ENCODE measurements at places on chromosomes 16 and 17. TPM values are rescaled to one million over a fixed set of nuclear protein-coding genes. Genes with fewer than 3 reads are reported as not detected.

KRT32 gene
- not detected for total RNA-seq

PIRT gene
- total RNA-seq = 1.9 TPM

GRCh38 chr17:44210342-44211192 lies 8.9 kb downstream of the UBTF start:
- DNase-seq = no peak

GRCh38 chr17:45155483-45155882 lies 6.2 kb upstream of the HEXIM2 start:
- no peak for DNase-seq

DNA sequence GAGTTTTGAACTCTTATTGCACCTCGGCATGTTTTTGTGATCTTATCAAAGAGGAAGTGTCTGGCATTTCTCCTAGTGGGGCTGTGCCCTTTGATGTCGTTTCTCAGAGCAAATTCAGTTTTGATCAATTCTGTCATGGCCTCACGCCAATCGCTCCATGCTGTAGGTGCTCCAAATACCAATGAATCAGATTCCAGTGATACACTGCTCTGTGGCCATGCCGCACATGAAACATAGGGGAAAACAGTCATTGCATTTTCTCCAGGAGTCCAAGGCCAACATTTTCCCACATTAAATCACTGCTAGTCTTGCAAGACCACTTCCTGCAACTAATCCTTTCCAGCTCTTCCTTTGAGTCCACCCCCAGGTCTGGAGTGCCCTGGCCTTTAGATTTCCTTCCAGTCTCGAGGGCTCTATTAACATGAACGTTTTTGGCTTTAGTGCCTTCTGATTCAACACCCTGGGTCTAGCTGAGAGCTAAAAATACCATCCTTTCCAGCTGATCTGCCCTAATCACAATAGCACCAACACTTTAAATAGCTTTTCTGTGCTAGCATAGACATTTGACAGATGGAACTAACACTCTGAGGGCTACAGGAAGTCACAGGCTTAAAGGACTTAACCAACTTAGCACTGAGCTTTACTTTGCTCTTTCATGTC lies 18.2 kb upstream of the RASL10B start:
- no peak for DNase-seq

KRTAP3-2 gene
- not detected for total RNA-seq

- no peak for DNase-seq
Observed at GRCh38 chr16:5616841-5617240, 519.2 kb upstream of the EEF2KMT start.

GRCh38 chr16:84284154-84284722 lies 10.4 kb upstream of the WFDC1 start:
- no peak for DNase-seq

TBC1D3G gene
- not detected for total RNA-seq

CCDC78 gene
- 0.74 TPM for total RNA-seq

- DNase-seq = no peak
Observed at GRCh38 chr17:9200699-9201359, 179.5 kb downstream of the NTN1 start.

GRIN2A gene
- 0.21 TPM for total RNA-seq

DNA sequence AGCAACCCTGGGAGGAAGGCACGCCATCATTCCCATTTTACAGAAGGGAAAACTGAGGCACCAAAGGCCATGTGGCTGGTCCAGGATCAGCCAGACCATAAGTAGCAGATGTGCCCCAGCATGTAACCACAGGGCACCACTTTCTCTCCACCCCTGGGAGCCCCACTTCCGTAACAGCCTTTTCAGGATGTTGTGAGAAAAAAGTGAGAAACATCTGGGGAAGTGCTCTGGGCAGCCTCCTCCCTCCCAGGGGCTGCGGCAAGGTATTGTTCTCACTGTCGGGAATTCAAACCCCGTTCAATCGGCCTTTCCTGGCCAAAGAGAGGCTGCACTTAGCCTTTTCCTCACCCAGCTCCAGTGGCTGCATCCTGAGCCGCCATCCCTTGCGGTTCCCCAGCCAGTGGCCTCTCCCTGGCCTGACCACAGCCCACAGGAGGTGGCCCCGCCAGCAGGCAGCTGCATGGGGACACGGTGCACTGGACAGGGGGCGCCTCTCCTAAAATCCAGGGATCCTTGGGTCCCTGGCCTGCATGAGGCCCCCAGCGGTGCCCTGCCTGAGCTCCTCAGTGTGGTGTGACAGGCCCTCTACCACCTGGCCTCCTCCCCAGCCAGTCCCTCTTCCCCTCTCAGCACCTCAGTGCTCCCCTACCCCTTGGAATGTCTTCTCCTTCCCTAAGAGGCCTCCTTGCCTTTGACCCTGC lies 5.7 kb upstream of the CDH5 start:
- DNase-seq = no peak

- DNase-seq = no peak
Observed at GRCh38 chr16:85617948-85618347, 4.8 kb downstream of the GSE1 start.

- no peak for DNase-seq
Observed at GRCh38 chr16:85660843-85661739, 27.7 kb downstream of the GINS2 start.

- DNase-seq = no peak
Observed at GRCh38 chr16:68049449-68049848, 26.4 kb downstream of the DUS2 start.

DNA sequence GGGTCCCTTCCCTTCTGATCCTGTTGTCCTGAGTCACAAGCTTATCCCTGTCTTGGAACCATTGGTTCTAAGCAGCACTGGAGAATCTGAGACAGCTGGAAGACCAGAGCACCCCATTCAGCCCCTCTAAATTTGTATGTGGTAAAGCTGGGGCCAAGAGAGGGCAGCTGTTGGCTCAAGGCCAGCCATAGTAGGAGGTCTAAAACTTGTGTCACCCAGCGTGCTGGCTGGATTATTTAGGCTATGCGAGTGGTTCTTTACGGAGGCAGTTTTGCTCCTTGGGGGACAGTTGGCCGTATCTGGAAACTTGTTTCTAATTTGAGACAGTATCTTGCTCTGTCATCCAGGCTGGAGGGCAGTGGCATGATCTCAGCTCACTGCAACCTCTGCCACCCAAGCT lies 69.6 kb upstream of the GSE1 start:
- no peak for DNase-seq

DNA sequence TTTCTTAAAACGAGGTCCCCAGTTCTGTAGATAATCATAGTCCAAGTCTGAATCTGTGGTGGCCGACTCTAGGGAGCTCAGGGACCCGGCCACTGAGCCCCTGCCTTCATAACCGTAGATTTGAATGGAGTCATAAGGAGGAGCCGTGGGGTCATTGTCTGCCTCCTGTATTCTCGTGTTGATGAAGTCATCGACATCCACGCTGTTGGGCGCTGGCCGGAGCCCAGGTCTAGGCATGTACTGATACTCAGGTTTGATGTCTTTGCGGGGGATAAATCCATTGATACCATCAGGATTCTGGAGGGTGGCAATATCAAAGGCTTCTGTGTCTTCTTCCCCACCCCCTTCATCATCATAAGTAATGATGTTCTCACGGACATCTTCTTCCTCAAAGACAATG lies 174.2 kb downstream of the CDH11 start:
- no peak for DNase-seq

GRCh38 chr16:67942510-67943255 lies 1.2 kb downstream of the LCAT start:
- DNase-seq = no peak

DNA sequence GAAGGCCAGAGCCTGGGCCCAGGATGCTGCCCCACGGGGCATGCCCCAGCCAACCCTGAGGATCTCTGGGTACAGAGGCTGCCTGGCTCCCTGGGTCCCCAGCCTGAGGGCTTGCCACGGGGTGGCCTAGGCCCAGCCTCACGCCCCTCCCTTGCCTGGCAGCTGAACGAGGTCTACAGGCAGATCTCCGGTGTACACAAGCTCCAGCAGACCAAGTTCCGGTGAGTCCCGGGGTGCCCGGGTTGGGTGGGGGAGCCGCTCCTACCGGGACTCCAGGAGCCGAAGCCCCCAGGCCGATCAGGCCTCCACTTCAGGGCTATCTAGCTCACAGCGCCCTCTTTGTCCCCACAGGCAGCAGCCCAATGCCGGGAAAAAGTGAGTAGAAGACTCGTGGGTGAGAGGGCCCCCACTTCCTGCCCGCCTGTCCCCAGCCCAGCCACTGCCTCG lies 19.4 kb downstream of the ITGB4 start:
- DNase-seq = no peak

DNA sequence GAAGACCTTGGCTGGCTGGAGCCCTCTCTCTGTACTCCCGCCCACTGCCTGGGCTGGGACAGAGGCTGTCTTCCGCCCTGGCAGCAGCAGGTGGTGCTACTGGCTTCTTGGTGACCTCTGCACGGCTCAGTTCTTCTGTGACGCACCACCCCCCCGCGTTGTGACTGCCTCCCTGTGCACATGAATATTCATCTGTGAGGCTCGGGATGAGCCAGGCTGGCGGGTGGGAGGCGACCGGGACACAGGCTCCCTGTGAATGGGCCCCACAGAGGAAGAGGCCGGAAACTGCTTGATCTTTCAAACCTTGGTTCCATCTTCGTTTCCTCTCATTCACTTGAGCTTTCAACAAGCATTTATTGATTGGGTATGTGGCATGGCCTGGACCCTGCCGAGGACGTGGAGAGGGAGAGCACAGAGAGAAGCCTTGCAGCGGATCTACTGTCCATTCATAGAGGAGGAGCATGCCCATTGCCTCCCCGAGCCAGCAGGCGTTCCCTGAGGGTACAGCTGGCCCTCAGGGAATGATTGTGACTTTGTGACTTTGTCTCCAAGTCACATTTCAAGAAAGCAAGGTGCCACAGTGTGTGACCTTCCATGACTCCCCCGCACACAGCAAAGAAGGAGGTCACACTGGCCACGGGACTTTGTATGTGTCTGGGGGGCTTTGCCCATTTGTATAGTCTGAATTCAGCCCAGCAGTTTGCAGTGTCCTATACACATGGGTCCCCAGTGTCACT lies 45.0 kb downstream of the B9D1 start:
- peak; percentile 37 for DNase-seq

CCL14 gene
- 3.3 TPM for total RNA-seq

GNG13 gene
- not detected for total RNA-seq

DNA sequence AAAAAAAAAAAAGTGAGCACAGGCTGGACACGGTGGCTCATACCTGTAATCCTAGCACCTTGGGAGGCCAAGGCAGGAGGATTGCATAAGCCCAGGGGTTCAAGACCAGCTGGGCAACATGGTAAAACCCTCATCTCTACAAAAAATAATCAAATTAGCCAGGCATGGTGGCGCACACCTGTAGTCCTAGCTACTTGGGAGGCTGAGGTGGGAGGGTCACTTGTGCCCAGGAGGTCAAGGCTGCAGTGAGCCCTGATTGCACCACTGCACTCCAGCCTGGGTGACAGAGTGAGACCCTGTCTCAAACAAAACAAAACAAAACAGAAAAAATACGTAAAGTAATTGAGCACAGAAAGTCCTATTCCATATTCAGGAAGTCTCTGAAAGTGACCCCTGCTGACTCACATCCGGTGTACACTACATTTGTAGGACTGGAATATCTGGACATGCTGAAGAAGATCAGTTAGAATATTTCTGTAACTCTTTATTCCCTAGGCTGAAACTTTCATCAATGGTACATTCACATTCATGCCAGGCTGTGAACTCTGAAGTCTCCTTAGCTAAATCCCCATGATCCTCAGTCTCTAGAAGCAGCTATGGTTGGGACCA lies 66.0 kb upstream of the HAS3 start:
- DNase-seq = no peak

MLLT6 gene
- total RNA-seq = 38.5 TPM

DNA sequence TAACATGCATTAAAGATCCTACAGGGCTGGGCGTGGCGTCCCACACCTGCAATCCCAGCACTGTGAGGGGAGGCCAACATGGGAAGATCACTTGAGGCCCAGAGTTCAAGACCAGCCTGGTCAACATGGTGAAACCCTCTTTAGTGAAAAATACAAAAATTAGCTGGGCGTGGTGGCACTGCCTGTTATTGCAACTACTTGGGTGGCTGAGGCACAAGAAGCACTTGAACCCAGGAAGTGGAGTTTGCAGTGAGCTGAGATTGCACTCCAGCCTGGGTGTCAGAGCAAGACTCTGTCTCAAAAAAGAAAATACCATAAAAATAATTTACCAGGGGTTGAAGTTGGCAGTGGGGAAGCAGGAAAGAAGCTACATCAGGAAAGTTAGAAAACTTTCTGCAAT lies 12.9 kb downstream of the TXNDC11 start:
- no peak for DNase-seq

DNA sequence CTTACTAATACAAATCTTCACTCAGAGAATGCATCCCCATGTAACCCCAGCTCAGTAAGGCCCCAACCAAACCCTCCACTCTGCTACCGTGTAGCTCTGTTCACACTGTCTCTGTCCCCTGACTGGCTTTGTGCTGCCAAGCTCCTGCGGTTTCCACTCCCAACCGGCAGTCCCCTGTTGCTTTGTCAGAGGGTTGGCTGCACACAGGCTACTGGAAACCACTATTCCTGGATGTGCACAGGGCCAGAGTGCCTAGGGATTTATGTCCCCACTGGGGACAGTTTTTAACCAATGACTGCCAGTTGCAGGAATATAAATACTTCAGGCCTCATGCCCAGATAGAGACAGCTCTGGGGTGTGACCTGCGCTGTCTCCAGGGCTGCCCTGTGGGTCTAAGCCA lies 157.1 kb upstream of the C16orf82 start:
- no peak for DNase-seq

- DNase-seq = no peak
Observed at GRCh38 chr17:36470499-36470898, 16.0 kb upstream of the ZNHIT3 start.

DNA sequence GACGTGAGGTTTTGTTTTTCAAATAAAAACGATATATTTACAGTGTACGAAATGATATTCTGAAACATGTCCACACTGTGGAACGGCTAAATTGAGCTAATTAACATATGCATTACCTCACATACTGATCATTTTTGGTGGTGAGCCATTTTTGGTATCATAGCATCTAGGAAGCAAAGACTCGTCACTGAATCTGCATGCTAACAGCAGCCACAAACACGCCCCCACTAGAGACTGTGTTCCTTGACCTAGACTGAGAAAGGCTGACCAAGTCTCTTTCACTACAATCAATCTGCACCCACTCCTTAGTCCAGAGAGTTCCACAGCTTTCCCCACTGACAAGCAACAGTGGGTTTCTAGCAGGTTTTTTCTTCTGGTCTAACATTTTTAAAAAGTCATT lies 29.5 kb downstream of the NPLOC4 start:
- no peak for DNase-seq

- DNase-seq = no peak
Observed at GRCh38 chr17:59369031-59369975, 37.8 kb downstream of the YPEL2 start.

CHRNE gene
- total RNA-seq = 0.79 TPM

NRN1L gene
- total RNA-seq = not detected

DNA sequence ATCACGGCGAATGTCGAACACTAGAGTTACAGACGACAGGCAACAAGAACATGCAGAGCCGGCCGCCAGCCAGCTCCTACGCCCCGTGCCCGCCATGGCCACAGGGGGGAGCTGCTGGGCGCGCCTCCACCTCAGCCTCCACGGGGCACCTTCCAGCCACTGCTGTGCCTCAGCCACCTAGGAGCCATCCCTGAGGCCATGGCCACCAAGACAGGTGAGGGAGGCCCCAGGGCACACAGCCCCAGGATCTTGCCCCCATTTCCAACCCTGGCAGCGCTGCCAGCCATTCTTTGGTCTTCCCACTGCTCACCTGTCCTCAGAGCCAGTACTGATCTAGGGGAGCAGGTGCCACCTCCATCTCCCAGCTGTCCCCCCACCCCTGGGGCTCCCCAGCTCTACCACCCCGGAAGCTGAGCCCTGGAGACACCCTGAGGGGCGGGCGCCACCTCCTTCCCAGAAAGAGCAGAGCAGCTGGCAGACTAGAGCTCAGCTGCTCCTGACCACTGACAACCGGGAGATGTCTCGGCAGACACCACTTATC lies 11.8 kb downstream of the GNPTG start:
- DNase-seq = no peak
